ENCODE measurements at places on chromosomes 3 and 15.

GRCh38 chr15:54816401-54816800, 380.3 kb downstream of the RSL24D1 start:
- DNase-seq: no peak

DNA sequence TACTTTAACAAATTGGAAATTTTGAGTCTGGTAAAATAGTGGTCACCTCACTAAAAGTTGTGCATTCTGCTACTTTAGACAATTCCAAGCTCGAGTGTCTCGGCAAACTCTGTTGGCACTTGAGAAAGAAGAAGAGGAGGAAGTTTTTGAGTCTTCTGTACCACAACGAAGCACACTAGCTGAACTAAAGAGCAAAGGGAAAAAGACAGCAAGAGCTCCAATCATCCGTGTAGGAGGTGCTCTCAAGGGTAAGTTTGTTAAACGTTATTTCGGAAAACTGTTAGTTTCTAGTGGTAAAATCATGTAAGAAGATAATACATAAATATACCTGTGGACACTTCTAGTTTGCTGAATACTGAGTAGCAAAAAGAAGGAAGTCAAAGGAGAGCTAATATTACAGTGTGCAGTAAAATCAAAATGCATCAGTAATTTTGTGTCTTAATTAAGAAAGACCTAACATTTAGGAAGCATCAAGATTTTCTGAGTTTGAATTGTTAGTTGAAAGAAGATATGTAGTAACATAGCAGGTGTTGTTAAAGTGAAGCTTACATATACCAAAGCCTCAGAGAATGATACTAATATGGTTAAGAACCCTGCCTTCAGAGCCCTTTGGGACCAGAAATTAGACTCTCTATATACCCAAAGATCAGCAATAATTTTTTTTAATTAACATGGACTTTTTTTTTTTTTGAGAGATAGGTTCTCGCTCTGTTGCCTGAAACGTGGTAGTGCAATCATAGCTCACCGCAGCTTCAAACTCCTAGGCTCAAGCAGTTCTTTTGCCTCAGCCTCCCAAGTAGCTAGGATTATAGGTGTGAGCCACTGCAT, 23.0 kb downstream of the BUB1B start:
- DNase-seq: no peak

- DNase-seq: no peak
Observed at GRCh38 chr15:101609742-101610610, 42.2 kb downstream of the TM2D3 start.

DNA sequence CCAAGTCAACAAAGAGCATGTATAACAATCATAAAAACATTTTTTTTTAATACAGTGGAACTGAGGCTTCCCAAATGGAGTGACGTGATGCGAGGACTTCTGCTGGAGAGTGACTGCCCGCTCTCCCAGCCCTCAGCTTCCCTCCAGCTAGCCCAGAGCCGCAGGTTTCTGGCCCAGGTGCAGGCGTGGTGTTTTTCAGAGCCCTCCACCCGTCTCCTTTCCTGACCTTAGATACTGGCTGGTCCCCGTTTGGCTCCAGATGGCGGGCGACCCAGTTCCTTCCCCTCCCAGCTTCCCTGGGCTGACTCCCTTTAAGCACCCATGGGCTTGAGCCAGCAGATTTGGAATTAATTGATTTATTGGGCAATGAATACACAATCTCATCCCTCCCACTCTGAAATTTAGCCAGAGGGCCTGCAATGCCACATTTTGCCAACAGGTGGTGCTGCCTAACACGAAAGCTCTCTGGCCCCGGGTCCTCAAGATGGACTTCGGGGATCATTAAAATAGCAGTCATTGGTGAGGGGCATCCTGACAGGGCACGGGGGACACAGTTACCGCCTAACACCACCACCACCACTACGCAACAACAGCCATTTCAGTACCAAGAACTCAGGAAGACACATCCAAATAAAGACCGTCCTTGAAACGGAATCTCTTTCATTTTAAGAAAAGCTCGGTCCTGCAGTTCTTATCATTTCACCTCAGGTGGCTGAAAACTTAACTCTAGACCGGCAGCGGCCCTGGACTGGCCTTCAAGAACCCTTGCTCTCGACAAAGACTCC, 47.5 kb upstream of the MUC4 start:
- peak; percentile 94 for DNase-seq

GRCh38 chr3:55604402-55604801, 117.3 kb upstream of the WNT5A start:
- DNase-seq: no peak

DNA sequence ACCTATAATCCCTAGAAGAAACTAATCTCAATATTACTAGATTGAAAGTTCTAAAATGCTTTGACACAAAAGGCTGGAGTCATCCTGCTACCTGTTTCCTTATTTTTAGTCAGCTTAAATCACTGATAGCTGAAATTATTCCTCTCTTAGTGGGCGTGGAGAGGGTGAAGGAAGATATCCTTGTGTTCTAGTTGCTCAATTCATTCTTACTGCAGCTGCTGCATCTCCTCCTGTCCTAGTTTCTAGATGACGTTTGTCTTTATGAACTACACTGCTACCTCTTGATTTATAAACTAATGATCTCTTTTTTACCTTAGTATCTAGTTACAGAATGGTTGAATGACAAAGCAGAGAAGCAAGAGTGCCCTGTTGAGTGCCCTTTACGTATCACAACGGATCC, 50.7 kb downstream of the SETD5 start:
- no peak for DNase-seq

DNA sequence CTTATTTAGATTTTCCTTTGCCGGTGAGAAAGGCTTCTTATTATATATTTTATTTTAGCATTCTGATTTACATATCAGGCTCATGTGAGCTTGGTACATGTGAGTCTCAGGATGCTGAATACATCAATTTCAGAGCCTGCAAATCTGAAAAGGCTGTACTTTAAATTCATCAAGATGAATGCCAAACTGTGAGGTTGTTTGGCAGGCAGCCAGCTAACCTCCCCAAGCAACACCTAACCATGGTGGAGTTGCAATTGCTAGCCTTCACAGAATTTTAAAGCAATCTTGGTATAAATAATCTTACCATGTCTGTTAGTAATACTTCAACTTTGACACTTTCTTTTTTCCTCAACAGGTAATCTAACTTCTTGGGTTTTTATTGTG, 252.5 kb downstream of the CDIN1 start:
- no peak for DNase-seq

DNA sequence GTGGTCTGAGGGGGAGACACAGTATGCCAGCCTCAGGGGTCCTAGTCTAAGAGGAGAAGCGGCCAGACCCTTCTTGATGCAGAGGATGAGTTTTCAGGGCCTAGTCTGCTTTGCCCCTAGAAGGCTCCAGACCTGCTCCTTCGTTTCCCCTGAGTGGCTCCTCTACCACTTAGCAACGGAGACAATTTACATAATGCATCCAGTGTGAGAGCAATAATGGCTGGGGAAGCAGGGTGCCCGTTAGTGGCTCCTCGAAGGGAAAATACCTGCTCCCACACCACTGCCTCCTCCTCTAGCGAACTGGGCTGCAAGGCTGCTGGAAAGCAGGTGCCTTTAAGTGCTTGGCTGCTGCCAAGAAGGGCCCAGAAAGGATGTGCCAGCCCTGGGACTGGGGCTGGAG, 38.9 kb downstream of the CACNA2D2 start:
- DNase-seq: no peak

- no peak for DNase-seq
Observed at GRCh38 chr15:101103598-101103997, 148.2 kb downstream of the CHSY1 start.

- no peak for DNase-seq
Observed at GRCh38 chr3:171615281-171615680, 155.1 kb upstream of the TNIK start.

GRCh38 chr15:89400116-89400781, 65.6 kb upstream of the POLG start:
- no peak for DNase-seq

- no peak for DNase-seq
Observed at GRCh38 chr15:97547381-97547780, 413.1 kb upstream of the ARRDC4 start.

- DNase-seq: no peak
Observed at GRCh38 chr3:150306083-150306482, 102.0 kb upstream of the TSC22D2 start.

DNA sequence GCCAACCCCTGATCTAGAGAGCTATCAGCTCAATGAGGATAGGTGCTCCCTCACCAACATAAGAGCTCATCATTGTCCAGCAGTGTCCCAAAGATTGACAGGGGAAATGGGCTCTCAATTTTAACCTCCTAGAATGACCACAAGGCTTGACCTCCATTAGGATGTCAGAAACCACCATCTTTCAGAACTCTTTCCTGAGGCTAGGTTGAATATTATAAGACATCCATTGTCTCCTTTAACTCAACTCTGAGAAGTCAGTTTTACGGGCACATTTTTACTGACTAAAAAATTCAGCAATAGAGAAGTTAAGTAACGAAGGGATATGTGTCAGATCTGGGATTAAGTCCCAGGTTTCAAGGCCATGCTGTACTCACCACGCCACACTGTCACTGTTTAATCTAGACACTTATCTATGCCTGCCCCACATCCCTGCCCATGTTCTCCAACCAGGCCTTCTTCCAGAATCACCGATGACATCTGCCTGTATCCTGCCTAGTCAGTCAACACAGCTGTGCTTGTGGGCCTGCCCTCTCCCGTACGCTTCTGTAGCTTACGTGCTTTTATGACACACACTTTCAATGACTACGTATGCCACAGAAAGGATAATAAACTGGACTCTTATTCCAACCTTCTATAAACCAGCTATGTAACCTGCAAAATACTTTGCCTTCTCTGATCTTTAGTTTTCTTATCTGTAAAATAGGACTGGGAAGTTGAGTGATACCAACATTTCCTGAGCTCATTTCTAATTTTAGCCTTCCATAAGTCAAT, 17.1 kb upstream of the MUC13 start:
- no peak for DNase-seq

GRCh38 chr15:49415638-49416037, 7.4 kb upstream of the FGF7 start:
- no peak for DNase-seq

DNA sequence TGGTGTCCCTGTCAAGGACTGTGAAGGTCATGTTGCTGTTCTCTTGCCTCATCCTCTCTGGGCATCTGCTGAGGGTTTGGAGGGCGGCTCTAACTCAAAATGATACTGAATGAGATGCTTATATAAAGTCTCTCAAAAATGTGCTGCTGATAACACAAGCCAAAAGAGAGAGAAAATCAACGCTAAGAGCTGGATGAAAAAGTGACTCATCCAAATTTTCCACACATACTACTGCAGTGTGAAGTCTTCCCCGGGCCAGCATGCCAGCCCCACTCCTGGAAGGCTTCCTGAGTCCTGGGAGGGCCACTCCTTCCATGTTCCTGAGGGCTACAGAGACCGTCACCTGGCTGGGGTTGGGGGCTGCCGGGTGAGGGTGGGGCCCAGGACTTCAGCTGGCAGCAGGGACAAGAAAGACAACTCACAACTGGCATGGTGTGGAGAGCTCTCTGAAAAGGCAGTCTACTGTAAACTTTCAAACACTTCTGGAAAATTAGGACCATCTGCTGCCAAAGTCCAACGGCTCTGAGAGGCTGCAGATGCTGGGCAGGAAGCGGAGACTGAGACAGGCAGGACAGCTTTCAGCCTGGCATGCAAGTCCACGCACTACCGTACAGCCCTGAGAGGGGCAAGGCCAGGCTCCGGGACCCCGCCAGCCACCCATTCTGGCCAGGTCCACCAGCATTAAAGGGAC, 200.3 kb downstream of the ADAMTS17 start:
- no peak for DNase-seq

DNA sequence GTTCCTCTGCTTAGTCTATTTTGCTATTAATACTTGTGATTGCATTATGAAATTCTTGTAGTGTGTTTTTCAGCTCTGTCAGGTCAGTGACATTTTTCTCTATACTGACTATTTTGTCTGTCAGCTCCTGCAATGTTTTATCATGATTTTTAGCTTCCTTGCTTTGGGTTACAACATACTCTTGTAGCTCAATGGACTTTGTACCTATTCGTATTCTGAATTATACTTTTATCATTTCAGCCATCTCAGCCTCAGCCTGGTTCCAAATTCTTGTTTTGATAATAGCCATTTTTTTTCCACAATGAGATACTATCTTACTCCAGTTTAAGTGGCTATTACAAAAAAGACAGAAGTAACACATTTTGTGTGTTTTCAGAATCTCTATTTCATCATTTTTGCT, 204.2 kb upstream of the ONECUT1 start:
- no peak for DNase-seq

- DNase-seq: no peak
Observed at GRCh38 chr3:64908251-64908685, 220.5 kb upstream of the ADAMTS9 start.

DNA sequence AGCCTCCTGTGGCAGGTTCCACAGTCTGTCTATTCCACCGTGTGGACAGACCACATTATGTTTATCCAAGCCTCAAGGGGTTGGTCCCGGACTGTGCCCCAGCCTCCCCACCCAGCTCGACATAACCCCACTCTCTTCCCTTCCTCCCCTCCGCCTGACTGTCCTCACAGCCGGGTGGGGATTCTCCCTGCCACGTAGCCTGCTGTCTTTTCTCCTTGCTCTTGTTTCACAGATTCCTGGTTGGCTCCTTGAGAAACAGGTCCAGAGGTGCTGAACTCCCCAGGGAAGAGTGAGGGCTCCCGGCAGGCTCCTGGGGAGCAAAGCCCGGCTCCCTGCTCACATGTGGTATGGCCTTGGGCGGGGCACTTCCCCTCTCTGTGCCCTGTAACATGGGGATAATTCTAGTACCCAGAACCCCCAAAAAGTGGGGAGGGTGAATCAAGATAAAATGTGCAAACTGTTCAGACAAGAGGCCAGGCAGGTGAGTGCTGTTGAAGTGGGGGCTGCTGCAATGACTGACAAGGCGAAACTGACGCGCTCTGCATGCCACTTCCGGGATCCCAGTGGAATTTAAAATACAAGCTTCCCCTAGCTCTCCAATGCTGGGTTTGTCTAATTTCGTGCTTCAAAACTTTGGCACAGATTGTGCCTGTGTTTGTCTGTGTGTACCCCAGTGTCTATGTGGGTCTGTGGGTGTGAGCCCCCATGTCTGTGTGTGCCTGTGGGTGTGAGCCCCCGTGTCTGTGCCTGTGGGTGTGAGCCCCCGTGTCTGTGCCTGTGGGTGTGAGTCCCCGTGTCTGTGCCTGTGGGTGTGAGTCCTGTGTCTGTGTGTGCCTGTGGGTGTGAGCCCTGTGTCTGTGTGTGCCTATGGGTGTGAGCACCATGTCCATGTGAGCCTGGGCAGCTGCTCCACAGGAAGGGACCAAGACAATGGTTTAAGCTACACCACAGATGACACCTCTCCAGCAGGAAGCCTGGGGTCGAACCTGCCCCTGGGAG, 160.6 kb upstream of the IQSEC1 start:
- peak; percentile 29 for DNase-seq

GRCh38 chr15:92714077-92714476, 58.5 kb upstream of the FAM174B start:
- DNase-seq: no peak

- no peak for DNase-seq
Observed at GRCh38 chr3:76132154-76132470, 346.8 kb upstream of the ZNF717 start.

- no peak for DNase-seq
Observed at GRCh38 chr15:78987556-78988360, 42.9 kb upstream of the CTSH start.

DNA sequence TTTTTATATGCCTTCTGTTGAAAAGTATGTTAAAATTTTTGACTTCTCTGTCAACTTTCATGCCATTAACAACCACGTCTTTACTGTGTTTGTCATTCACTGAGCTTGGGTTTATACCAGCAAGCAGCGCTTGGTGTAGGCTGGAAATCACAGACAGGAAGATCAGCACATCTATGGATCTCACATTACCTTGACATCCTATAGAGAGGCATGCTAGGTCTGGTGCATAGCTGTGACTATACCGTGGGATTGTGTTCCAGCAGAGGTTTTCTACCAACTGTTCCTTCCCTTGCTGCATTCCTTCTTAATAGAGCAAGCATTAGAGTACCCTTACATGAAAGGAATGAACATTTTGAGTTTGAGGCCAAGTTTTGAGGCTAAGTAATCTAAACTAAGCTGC, 53.0 kb downstream of the DZIP3 start:
- no peak for DNase-seq
